ENCODE measurements at places on chromosomes 13 and 19.

DNA sequence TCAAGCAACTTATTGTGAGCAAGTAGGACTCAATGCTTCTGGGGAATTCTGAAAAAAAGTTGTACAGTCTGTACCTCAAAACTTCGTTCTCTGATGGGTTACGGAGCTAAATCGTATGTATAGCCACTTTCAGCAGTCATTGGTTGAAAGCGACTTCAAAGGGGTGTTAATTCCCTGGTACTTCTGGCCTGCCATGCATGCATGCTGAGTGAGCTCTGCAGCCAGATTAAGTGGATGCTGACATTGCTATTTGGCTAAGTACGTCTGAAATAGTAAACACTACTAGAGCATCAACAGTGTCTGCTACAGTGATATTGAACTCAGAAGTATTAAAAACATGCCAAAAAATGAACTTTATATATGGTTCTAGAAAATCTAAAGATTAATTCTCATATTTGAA lies 1183.1 kb upstream of the PCDH20 start:
- DNase-seq, result no peak

DNA sequence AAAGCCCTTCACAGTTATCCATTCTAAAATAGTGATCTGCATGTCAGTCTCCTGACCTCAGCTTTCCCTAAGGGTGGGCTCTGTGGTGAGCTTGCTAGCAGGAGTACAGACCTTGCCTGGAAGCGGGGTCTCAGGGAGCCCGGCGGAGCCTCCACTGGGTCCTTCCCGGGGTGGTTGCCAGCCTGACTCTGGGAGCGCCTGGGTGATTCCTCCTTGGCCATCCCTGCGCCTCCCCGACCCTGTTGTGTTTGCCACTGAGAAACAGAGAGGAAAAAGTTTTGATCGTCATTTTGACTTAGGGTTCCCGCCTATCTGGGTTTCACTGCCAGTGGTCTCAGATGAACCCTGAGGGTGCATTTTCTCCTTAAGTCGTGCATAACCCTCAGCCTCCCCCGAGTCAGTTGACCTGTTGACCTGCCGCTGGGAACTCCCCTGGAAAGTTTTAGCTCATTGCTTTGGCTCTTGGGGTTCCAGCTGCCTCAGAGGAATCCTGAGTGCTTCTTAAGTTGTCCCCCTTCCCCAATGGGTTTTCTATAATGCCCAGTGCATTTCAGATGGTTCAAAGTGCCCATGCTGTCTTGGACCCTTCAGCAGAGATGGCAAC lies 117.8 kb downstream of the RAB20 start:
- DNase-seq, result no peak

DNA sequence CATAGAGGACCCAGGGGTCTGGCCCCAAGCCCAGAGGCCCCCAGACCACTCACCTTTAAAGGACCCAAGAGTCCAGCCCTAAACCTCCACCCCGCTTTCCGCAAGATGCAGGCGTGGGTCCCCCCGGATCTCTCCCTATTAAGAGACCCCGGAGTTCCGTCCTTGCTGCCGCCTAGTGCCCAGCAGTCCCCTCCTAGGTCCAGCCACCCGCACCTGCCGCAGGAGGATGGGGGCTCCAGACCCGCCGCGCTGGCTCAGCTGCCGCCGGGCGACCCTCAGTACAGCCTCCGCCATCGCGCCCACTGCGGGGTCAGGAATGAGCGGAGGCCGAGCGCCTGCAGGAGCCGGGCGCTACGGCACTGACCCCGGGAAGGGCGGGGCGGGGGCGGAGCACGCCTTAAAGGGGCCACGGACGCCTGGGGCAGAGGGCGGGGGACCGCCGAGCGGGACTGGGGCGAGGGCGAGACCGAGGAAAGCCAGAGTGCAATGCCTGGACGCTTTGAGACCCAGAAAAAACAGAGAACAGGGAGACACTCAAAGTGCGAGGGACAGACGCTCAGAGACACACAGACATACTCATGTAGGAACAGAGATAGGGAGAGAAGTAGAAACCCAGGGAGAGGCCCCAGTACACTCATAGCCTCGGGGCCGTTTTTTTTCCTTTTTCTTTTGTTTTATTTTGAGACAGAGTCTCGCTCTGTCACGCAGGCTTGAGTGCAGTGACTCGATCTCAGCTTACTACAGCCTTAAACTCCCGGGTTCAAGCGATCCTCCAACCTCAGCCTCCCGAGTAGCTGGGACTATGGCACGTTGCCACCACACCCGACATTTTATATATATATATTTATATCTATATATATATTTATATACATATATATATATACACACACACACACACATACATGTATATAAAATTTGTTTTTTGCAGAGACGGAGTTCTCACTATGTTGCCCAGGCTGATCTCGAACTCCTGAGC lies at the start of gene ETHE1:
Gene ETHE1, minus strand, starts transcription at position 318 of the 976 bp plus-strand sequence. Its CDS starts 24 bp downstream, at position 294.
- no peak for DNase-seq

GRCh38 chr13:46355901-46356590 lies 31.0 kb downstream of the RUBCNL start:
- no peak for DNase-seq

GRCh38 chr13:78478183-78478582 lies 125.2 kb downstream of the POU4F1 start:
- DNase-seq, result no peak

DNA sequence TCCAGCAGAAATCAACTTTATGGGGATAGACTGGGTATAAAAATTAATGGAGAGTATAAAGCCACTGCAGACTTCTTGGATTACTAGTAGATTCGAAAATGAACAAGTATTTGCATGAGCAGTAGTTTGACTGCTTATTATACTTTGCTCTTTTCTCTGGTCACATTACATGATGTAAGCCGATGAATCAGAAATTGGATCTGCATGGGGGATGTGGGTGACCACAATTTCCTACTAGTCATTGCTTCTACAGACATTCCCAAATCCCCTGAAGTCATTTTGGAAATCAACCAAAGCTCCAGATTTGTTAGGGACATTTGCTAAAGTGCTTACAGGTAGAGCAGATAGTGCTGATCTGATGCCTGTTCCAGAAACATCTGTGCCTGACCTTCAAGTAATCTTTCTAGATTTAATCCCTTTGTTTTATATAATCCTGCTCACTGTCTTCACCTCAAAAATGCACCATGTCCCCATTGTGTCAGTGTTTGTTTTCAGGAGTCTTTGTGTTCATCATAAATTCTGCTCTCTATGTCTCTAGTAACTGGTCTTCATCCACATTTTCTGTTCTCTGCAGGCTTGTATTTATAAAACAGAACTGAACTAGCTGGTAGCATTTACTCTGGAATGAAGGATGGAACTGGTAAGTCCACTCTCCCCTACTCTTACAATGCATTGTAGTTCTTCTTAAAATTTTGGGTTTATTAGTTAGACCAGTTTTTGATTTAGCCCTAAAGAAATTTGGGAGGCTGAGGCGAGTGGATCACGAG lies 201.5 kb upstream of the CSNK1A1L start:
- DNase-seq, result no peak

GRCh38 chr19:30525383-30525782 lies 153.2 kb downstream of the ZNF536 start:
- DNase-seq, result no peak

DNA sequence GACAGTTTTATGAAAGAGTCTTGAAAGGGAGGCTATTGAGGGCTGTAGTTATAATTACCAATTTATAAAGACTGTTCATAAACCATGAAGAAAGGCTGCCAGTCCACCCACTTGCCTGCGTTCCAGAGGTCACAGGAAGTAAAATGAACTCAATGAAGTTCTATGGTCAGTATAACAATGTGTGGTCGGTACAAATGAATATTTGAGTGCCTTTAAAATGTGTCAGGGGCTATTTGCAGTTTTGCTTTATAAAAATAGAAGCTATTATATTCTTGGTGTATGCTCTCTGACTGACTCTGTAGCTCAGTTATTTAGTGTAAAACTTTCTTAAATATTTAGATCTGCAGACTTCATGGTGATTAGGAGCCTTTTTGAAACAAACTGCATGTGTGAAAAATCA lies 47.0 kb downstream of the ESD start:
- no peak for DNase-seq

DNA sequence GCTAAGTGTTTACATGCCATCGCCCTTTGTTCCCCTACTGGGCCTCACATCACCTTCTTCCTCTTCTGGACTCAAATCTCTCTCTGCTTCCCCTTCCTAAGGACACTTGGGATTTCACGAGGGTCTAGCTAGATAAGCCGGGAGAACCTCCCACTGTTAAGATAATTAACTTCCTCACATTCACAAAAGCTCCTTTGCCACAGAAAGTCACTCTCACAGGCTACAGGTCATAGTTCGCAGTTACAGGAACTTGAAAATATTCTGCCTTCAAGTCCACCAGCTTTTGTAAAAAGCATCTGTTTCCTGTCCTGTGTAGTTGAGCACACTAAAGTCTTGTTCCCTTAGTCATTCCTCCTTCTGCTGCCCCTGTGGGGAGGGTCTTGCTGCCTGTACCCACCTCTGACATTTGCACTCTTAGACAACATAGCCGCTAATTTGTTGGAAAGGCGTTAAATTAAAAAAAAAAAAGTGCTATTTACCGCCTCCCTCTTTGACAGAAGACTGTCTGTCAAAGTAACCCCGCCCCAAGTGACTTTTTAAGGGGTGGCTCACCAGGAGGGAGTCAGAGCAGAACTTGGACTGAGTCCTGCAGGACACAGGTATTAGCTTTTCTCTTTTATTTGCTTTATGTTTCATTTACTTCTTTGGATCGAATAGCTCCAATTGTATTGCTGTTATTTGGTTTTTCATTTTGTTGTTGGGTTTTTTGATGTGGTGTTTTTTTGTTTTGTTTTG lies 26.8 kb upstream of the CEACAM21 start:
- DNase-seq, result peak; percentile 63

- DNase-seq, result no peak
Measured at GRCh38 chr13:110305001-110305400, 2.0 kb downstream of the COL4A1 start.

- peak; percentile 31 for DNase-seq
Measured at GRCh38 chr19:47228168-47228936, 2.6 kb downstream of the BBC3 start.

- DNase-seq, result no peak
Measured at GRCh38 chr19:18487576-18488402, 34.1 kb downstream of the ELL start.

GRCh38 chr19:37975071-37975470 lies 68.1 kb downstream of the SIPA1L3 start:
- DNase-seq, result no peak

GRCh38 chr19:39296055-39296645 lies at the start of gene IFNL1:
TSS of gene IFNL1 (plus strand) at chr19:39296407. CDS start at chr19:39296422, 15 bp downstream.
- DNase-seq, result no peak

DNA sequence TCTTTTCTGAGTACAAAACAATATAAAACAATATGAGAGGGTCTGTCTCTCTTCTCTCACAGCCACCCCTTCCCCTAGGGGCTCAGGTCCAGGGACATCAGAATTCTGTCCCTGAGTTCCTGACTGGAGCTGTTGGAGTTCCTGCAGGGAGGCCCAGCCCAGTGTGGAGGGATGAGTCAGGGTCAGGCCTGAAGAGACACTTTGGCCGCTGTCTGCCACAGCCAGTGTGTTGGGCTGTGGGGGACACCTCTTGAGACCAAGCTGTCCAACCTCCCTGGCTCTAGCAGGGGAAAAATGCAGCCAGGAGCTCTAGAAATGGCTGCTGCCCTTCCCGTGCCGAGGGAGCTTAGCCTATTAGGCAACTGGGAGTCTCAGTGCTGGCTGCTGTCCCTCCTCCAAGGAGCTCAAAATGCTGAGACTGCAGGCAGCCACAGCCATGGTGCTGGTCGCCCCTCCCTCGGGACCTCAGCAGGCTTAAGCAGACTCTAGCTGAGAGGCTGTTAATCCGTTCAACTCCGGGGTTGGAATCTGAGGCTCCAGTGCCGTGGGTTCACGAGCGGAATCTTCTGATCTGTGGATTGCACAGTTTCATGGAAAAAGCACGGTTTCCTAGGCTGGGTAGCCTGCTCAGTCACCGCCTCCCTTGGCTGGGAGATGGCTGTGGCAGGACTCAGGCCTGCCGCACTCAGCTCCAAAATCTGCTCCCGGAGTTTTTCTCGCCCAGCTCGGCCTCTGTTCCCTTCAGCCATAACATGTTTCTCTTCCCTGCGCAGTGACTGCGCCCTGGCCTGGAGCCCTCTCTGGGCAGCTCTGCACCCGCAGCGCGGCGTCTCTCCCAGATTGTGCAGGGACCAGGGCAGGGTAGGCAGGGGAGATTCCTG lies 3.8 kb upstream of the ZNF626 start:
- DNase-seq, result no peak

GRCh38 chr19:8457827-8458226 lies 13.1 kb downstream of the HNRNPM start:
- DNase-seq, result no peak

DNA sequence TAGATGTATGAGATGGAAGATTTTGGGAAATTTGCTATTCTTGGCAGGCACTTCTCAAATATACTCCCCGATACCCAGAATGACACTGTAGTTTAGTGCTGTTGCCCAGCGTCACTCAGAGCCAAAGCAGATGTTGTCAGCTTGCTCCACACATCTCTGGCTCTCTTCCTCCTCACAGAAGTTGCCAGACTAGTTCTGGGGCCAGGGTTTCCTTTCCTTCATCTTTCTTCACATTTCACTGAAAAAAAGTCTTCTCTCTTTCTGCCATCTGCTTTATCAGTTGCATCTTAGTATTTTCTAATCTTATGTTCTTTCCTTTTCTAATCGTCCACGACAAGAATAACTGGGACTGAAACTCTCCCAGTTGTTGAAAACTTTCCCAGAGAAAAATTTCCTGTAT lies 251.4 kb downstream of the RGCC start:
- no peak for DNase-seq

DNA sequence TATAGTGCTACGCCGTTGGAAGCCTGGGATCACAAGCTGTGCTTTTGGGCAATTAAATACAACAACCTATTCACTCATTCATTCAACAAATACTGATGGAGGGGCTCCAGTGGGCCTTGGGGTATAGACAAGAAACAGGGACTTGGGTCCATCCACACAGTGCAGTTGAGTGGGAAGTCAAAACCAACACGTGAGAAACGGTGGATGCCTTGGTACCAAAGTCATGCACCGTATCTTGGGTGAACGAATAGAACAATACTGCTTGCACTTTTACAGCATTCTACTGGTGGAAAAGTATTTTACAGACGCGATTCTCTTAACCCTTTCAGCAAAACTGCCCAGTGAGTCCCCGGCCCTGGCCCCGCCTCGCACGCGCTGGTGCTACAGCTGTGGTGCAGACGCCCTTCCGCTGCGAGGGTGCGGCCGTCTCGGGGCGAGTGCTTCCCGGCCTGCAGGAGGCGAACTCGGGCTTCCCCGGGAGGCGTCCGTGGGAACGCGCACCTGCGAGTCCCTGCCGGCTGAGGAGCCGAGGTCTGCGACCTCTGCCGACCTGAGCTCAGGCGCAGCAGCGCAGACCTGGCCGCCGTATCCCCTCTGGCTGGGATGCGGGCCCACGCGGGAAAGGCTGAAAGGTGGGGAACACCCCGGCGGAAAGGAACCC lies 8.3 kb downstream of the TNFRSF19 start:
- peak; percentile 41 for DNase-seq

- no peak for DNase-seq
Measured at GRCh38 chr13:30857018-30857417, 49.1 kb upstream of the MEDAG start.

DNA sequence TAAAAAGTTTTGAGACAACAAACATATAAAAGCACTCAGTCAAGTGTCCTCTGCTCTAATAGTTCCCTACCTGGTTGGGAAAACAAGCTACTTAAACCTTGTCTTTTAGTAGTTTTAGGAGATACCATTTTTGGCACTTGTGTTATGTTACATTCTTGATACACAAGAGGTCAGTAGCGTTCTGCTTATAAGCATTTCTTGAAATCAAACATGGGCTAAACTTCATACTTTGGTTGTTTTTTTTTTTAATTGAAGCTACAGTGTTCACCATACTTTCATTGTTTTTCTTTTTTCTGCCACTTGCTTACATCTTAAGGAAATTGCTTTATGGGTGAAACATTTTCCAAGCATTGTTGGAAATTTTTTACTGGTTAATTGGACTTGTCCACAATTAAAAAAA lies 12.9 kb downstream of the NHLRC3 start:
- no peak for DNase-seq
